Suppressor macrophage treated with lipopolysaccharide for 4 hours (primary cell): ENCODE measurements at places on chromosomes 7 and 10.

DNA sequence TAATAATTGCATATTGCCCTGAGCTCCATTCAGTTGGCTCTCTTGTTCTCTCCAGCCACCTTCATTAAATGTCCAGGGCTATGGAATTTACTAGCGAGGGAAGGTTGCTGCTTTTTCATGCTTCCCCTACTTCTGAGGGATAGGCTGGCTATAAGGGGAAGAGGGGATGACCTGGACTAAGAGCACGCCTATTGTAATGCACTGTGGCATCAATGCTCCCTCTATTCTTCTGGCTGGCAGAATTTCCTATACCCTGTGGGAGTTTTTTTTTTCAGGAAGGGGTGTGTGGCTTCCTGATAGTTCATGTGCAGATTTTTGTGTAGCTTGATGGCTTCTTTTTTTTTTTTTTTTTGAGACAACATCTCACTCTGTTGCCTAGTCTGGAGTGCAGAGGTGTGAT, 155.8 kb downstream of the SND1 start:
- no peak for DNase-seq

- no peak for DNase-seq
Measured at GRCh38 chr7:46357290-46357689, 436.2 kb upstream of the IGFBP3 start.

GRCh38 chr7:42932811-42933591, 825 bp downstream of the MRPL32 start:
- DNase-seq: peak; percentile 25

DNA sequence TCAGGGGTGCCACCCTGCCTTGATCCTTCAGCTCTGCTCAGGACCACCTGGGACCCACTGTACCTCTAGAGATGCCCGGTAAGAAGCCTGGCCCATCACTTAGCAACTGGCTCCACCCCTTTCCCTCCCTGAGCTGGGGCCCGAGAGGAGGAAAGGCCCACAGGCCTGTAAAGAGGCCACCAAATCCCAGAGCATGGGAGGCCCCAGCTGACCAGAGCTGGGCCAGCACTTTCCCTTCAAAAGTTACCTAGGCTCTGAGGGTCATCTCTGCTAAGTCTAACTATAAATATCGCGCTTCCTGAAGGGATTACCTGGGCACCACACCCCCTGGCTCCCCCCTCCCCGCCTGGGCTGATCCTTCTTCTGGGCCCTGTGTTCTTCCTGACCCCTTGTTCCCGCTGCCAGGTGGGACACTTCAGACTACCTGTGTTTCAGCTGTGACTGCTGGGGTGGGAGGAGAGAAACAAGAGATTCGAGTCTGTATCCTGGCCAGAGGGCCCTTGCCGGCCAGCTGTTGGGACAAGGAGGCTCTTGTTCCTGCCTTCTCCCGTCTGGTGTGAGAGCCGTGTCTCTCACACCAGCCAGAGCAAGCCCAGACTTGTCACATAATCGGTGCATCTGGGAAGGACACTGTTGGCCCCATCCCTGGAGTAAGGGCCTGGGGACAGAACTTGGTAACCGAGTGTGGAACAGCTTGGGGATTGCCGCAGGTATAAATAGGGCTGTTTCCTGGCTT, 22.8 kb upstream of the ANKRD2 start:
- DNase-seq: no peak

- no peak for DNase-seq
Measured at GRCh38 chr7:38451840-38452239, 178.4 kb upstream of the TARP start.

DNA sequence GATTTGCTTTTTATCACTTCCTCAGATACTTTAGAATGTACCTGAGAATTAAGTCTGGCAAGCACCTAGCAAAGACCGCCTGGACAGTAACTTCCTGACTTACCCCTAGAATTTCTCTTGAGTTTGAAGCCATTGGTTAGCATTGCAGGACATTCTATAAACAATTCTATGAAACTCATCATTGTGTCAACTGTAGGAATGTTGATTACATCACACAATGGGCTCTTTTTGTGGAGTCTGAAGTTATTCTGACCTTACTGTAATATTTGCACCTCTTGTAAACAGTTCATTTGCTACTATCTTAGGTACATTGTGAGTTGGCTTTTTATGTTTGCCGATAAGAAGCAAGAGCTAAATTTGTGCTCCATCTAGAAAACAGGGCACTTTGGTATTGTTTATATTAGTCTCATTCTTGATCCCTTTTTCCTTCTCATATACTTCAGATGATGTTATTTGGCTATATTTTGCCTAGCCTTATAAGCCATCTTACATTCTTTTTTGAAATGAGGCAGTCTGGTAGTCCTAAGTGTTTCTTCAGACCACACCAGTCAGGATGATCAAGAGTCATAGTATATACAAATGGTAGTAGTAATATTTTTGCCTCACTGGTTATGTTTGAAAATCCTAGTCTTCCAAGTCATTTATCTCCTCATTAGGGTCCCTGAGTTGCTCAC, 52.4 kb downstream of the CASD1 start:
- DNase-seq: no peak

DNA sequence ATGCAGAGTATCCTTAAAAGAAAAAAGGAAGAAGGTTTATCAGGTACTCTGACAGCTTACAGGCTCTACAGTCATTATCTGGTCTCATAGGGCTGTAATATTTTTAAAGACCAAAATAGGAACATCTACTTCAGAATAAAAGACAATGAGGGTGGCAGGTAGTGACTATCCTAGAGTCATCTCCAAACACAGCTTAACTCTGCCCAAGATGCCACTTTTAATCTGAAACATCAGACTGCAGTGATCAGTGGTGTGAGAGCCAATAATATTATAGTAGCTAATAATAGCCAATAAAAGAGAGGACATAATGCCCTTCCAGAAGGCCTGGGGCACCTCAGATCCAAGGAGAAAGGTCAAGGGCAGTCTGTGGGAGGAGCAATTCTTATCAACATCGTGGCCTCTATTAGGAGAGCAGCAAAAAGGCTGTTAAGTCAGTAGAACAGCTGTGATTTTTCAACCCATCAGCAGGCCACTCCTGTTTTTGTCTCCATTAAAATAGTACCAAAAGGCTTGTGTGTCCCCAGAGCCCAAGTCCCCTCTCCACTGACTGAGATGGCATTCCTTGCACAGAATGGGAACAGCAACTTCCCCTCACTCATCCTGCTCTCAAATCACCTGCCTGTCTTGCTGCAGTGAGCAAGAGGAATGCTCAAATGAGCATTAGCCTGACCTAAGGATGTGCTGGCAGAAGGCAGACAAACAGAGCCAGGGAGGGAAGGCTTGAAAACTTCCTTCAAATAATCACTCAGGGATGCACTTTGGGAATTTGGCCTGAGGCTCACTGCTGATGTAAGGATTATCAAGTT, 20.7 kb upstream of the SPOCK2 start:
- no peak for DNase-seq

DNA sequence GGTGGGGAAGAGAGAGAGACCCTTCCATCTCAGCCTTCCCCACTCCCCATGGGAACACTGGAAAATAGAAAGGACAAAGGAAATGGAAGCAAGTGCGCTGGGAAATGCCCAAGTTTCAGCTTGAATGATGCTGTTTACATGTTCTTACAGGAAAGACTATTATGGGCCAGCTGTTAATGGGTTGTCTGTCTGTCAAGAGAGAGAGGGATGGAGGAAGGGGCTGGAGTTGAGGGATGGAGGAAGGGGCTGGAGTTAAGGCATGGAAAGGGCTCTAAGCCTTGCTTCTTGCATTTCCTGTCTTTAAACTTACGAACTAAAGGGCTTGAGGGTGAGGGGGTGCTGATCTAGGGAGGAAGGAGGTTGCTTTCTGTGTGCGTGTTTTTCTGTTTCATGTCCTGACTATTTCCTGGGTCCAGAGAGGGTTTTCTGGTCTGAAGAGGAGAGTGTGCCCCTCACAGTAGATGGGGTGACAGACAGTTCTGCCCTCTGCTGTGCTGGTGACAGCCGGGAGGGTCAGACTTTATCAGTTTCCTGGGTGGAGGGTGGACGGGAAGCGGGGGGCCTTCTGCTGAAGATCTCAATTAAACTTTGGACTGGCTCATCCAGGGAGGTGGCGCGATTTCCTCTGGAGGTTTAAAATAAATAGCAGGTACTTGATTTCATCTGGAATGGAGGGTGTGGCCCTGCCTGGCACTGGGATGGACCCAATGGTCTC, 30.5 kb downstream of the GRK5 start:
- no peak for DNase-seq

- DNase-seq: no peak
Measured at GRCh38 chr10:118680197-118680596, 74.6 kb downstream of the CACUL1 start.

DNA sequence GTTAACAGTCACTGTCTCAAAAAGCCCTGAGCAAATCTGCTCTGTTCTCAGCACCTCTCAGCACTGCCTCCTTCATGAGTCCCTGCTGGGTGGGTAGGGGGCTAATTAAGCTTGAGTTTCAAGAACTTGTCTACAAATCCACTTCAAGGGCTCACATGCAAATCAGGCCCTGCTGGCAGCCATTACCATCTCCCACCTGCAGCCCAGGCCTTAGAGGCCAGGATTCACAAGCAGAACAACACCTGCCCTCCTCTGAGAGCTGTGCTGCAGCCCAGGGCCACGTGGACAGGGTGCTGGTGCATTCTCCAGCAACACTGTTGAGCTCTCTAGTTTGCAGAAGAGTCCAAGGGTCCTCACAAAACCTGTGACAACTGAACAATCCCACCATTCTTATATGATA, 119.2 kb downstream of the DPP6 start:
- DNase-seq: no peak

- no peak for DNase-seq
Measured at GRCh38 chr7:36155811-36156361, 2.8 kb downstream of the EEPD1 start.

DNA sequence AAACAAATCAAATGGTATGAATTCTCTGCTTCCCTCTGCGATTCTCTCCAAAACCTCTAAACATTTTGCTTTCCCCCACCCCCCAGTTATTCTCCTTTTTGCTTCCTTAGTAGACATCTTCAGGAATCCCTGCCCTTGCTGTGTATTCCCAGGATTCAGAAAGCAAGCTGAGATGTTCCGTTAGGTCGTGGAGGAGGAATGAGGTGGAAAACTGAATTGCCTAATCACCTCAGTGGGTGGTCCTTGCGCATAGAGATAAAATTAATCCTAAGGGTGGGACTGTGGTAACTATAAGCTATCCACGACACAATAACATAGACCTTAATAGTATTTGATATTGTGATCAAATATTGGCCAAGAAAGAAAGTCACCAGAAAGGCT, 49.1 kb upstream of the SEMA3C start:
- DNase-seq: no peak

DNA sequence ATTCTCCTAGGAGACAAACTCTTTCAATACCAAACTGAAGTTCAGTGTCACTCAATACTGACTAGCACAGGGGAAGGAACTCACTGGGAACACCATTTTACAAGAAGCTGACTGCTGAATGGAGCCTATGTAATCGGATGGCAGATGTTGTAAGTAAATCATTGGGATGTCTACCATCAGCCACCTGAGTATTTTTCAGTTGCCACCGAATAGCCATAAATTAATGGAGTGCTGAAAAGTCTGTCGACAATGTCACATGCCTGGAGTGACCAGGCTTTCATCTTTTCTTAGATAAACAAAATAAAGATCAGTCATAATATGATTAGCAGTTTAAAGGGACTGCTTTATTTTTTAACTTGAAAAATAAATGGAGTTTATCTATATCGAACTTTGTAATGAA, 145.9 kb upstream of the SEMA3E start:
- DNase-seq: no peak

DNA sequence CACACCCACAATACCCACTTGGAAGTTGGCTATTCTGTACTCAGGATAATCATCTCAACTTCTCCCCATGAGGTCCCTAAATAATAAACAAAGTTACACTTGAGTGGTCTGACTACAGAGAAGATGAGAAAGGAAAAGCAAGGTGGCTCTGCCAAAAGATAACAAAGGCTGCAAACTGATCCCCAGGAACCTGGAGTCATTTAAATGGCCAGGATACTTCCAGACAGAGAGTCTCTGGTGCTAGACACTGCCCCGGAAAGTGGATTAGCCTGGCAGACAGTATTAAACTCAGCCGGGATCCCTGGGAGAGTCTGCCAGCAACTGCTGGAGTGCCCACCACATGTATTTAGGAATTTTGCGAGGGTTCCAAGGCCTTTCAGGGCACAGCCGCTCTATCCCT, 93.7 kb downstream of the DGKI start:
- no peak for DNase-seq

- DNase-seq: no peak
Measured at GRCh38 chr7:33745934-33746333, 159.4 kb upstream of the BMPER start.

GRCh38 chr10:34462056-34462455, 353.0 kb downstream of the PARD3 start:
- no peak for DNase-seq

GRCh38 chr7:3158341-3158760, 114.7 kb upstream of the CARD11 start:
- DNase-seq: no peak

- DNase-seq: peak; percentile 41
Measured at GRCh38 chr10:80461208-80462183, 7.4 kb downstream of the TSPAN14 start.
